Activated CD4-positive, alpha-beta T cell treated with anti-CD3 and anti-CD28 coated beads, Interleukin-2, amount 10 ng/mL, durations not matched to agents 24 days and 14 days (primary cell): ENCODE measurements at places on chromosomes 1 and 21. TPM values are rescaled to one million over a fixed set of nuclear protein-coding genes. Genes with fewer than 3 reads are reported as not detected.
A peak's percentile ranks its signal among the peaks of the same experiment; 100 is the strongest.

- DNase-seq, result no peak
Measured at GRCh38 chr1:228047183-228047466, 35.4 kb upstream of the ARF1 start.

DNA sequence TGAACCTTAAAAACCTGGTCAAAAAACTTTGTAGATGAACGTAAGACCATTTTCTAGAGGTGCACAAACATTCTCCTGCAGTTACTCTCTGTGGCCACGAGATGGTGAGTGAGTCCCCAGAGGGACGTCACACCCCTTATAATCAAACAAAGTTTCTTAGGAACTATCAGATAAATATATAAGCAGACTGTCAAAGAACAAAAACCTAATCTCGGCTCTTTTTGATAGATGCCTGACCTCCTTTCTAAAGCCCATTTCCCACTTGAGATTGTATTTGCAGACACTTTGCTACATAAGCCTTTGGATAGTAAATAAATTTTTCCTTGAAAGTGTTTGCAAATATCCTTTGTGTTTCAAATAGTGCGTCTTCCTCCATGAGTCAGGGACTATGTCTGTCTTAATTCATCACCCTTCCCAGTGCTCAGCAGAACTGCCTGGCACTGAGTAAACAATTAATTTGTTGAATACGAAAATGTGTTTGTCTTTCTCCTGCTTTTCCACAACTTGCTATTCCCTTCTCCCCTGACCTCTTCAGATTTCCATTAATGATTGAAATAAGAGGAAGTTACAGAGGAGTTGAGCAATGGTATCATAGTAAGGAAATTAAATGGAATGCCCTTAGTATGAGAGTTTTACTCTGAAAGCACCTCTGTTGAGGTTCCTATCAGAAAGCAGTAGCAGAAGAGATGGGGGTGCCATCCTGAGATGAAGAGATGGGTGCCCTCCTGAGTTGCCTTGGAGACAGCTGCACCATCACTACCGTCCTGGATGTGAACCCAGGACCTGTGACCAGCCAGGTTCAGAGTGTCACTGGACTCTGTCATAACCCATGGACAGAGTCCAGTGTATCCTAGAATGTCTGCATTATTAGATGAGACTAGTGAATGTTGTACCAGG lies 57.8 kb upstream of the RAVER2 start:
- peak; percentile 70 for DNase-seq

GRCh38 chr1:219498666-219499065 lies 114.2 kb downstream of the ZC3H11B start:
- DNase-seq, result no peak

- peak; percentile 85 for DNase-seq
Measured at GRCh38 chr1:50348449-50349241, 74.6 kb downstream of the DMRTA2 start.

GRCh38 chr1:208258277-208258676 lies 14.1 kb upstream of the PLXNA2 start:
- DNase-seq, result no peak

GRCh38 chr1:26160527-26161414 lies 1.9 kb downstream of the FAM110D start:
- DNase-seq, result no peak

GRCh38 chr1:39501666-39502065 lies 10.2 kb downstream of the BMP8A start:
- no peak for DNase-seq

DNA sequence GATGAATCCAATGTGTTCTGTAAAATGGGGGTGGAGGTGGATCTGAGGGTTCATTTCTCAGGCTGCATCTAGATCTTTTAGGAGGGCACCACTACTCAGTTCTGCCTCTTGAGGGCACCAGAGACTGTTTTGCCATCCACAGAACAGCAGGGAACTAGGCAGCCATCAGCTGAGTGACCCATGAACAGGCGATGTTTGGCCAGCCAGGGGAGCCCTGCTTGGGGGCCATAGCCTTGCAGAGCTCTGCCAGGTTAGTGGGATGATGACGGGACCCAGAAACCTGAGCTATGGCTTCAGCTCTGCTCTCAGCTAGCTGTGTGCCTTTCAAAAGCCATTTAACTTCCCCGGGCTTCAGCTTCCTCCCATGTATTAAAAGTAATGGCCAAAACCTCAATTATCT lies 13.4 kb upstream of the NOS1AP start:
- DNase-seq, result peak; percentile 81

GRCh38 chr1:83882906-83883305 lies 116.0 kb downstream of the TTLL7 start:
- no peak for DNase-seq

Gene PRR9
- total RNA-seq, result not detected in 2 replicates

DNA sequence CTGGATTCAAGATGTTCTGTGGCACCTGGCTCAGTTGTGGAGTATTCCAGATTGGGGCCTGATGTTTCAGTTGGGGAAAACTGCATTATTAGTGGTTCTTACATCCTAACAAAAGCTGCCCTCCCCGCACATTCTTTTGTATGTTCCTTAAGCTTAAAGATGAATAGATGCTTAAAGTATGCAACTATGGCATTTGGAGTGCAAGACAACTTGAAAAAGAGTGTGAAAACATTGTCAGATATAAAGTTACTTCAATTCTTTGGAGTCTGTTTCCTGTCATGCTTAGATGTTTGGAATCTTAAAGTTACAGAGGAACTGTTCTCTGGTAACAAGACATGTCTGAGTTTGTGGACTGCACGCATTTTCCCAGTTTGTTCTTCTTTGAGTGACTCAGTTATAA lies 7.2 kb downstream of the FPGT start:
- no peak for DNase-seq

GRCh38 chr1:1630965-1631781 lies 800 bp upstream of the MMP23B start:
- DNase-seq, result peak; percentile 68

Gene MYBPH
- total RNA-seq, result not detected in 2 replicates

Gene CDK11A
- total RNA-seq, result 68.3 and 70.4 TPM in 2 replicates

GRCh38 chr1:161738627-161739287 lies 10.8 kb upstream of the DUSP12 start:
- peak; percentile 87 for DNase-seq

GRCh38 chr1:230976825-230977747 lies 1.6 kb downstream of the TTC13 start:
- peak; percentile 79 for DNase-seq

GRCh38 chr1:109627692-109628399 lies 8.2 kb downstream of the AMPD2 start:
- no peak for DNase-seq

Gene ELF3
- total RNA-seq, result 0.14 and 0.68 TPM in 2 replicates

GRCh38 chr1:217115404-217116380 lies 392.5 kb upstream of the ESRRG start:
- no peak for DNase-seq

- no peak for DNase-seq
Measured at GRCh38 chr1:232863544-232864275, 58.5 kb downstream of the MAP10 start.

DNA sequence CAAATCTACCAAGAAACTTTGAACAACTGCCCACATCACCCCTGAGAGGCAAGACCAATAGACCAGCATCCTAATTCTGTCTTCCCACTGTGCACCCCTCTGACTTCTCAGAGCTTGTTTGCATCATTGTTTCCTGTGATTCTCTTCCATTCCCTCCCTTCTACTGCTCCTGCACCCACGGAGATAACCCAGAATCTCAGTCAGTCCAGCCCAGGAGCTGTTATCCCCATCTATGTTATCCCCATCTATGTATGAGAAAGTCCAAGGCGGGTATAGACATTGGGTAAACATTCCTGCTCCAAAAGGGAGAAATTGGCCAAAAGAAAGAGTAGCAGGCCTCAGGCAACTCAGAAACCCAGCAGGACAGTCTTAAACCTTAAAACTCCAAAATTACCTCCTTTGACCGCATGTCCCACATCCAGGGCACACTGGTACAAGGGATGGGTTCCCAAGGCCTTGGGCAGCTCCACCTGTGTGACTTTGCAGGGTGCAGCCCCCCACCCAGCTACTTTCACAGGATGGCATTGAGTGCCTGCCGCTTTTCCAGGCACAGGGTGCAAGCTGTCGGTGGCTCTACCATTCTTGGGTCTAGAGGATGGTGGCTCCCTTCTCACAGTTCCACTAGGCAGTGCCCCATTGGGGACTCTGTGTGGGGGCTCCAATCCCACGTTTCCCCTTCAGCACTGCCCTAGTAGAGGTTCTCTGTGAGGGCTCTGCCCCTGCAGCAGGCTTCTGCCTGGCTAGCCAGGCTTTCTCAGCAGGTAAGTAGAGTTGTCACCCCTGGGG lies 414.8 kb downstream of the NPHP4 start:
- no peak for DNase-seq

Gene AMY1C
- not detected in 2 replicates for total RNA-seq

GRCh38 chr1:64733581-64734286 lies 11.1 kb upstream of the RAVER2 start:
- no peak for DNase-seq

- peak; percentile 83 for DNase-seq
Measured at GRCh38 chr1:38005195-38006007, at the start of gene FHL3. FHL3 (minus strand) TSS chr1:38005514; CDS start chr1:37999412, 6,102 bp downstream.

DNA sequence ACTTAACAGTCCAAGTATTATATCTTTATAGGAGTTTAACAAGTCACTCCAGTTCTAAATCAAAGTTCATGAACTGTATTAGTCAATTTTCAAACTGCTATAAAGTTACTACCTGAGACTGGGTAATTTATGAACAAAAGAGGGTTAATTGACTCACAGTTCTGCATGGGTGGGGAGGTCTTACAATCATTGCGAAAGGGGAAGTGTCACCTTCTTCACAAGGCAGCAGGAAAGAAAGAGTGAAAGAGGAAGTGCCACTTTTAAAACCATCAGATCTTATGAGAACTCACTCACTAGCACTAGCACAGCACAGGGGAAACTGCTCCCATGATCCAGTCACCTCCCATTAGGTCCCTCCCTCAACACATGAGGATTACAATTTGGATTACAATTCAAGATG lies 70.0 kb downstream of the CLCA4 start:
- no peak for DNase-seq

Gene LCE1F
- not detected in 2 replicates for total RNA-seq

DNA sequence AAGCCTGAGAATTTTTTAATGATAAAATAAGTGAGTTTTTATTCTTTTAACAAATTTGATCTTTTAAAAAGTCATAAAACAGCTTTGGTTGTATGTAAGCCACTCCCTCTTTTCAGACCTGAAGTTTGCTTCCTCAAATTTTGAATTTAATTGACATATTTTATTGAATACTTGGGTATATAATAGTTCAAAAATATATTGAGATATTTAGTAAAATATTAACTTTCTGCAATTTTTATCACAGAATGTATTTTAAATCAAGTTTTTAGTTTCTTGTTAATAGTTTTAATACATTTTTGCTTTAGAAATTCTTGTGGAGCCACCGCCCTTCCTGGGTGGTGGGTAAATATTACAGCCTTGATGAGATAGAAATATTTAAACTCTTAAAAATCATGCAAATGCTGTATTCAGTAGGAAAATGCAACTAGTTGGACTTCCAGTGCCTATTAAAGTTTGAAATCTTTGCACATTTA lies 867 bp downstream of the PTPRC start:
- DNase-seq, result peak; percentile 63

DNA sequence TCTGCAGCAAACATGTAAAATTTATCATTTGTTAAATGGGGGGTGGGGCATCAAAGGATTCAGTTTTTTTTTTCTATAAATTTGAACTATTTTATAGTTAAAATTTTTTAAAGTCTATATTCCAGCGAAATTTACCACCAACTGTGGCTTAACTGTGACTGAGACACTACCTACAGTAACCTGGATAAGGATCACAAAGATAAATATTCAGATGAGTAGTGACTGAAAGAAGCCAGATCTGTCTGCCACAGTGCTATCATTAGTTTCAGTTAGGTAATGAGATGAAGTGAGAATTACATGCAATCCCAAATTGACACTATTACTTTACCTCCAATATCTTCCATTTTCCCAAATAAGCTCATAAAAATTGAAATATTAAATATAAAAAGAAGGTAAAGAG lies 5.4 kb downstream of the SPATA6 start:
- no peak for DNase-seq

GRCh38 chr1:15124362-15125100 lies 29.0 kb upstream of the TMEM51 start:
- DNase-seq, result no peak

Gene SHE
- not detected in 2 replicates for total RNA-seq

- DNase-seq, result no peak
Measured at GRCh38 chr21:27371975-27372331, 405.1 kb upstream of the ADAMTS5 start.

Gene CDA
- total RNA-seq, result not detected in 2 replicates

DNA sequence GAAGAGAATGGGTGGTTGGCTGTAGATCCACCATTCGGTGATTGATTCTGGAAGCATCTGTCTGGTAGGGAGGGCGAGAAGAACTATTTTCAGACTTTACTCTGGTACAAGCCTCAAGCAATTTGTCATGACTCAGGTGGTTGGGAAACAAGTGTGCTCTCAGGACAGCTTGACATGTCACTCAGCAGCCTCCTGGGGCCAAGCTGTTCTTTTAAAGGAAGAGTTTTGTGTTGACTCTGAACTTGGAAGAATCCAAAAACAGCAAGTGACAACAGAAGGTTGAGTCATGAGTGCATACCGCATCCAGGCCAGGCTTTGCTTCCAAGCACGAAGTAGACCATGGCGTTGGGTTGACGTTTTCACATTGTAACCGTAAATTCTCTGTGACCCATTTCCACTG lies 65.9 kb downstream of the CLIC6 start:
- DNase-seq, result no peak

Gene MTARC2
- not detected in 2 replicates for total RNA-seq

Gene SPRR5
- total RNA-seq, result not detected in 2 replicates

DNA sequence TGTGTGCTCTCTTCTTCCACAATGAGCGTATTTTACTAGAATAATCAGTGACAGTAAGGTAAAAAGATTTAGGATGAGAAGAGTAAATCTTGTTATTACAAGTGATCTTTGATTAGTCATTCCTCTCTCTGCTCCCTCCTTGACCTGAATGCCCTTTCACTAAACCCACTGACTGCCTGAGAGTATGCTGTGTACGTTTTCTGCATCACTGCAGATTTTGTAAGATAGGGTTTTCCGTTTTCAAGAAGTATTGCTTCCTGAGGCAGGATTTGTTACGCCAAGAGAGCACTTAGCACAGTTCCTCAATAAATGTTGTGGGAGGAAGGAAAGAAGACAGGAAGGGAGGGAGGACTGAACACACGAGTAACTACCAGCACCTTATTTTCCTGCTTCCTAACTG lies 7.7 kb upstream of the LAMB3 start:
- peak; percentile 70 for DNase-seq

Gene CD1D
- total RNA-seq, result not detected in 2 replicates

- DNase-seq, result peak; percentile 70
Measured at GRCh38 chr1:150162862-150163706, 13.4 kb downstream of the PLEKHO1 start.

DNA sequence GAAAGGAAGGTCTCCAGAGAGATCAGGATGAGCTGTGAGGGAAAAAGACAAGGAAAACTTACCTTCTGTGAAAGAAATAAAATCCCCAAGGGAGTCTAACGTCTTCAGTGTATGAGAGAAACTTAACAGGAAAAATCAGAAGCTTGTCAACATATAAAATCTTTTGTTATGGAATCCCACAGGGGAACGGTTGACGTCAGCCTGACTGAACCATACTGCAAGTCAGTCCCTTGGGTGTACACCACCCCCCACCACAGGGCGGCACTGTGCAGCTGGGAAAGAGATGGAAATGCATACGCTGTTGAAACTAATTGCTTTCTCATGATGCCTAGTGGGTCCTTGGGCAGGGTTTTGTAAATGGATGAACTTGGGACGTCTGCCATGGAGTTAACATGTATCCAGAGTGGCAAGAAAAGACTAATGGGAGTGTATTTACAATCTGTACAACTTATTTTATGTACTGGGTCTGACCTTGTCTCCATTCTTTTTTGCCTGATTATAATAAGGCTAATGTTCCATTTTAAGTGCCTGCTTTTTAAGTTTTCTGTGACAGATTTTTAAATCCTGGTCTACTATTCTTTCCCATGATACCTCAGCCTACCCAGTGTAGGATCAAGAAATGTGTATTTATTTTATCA lies 22.7 kb downstream of the UTP25 start:
- no peak for DNase-seq

Gene TSPEAR
- not detected in 2 replicates for total RNA-seq

Gene INSRR
- 0.68 and 0.71 TPM in 2 replicates for total RNA-seq
